Activated CD4-positive, alpha-beta T cell treated with anti-CD3 and anti-CD28 coated beads for 36 hours (primary cell): ENCODE measurements at places on chromosomes 4 and X. TPM values are rescaled to one million over a fixed set of nuclear protein-coding genes. Genes with fewer than 3 reads are reported as not detected.

DNA sequence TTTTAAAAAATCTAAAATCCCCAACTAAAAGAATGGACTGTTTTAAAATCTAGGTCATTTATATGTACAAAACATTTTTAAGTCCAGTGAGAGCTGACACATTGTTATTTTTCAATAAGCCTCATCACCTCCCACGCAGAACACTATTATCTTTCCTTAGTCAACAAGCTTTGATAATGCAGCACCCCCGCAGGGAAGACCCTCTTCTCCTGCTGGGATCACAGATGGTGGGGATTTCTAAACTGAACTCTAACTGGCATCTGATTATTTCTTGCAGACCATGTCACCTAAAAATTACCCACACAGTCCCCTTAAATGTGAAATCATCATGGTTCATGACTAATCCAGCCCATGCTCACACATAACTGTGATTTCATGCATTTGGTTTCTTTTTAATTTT, 11.6 kb downstream of the SYTL4 start:
- no peaks in the 10 kb centered on the region for H3K36me3 ChIP-seq
- no peak overlapping the region for H3K27ac ChIP-seq
- H3K4me1 ChIP-seq, result no peaks in the 10 kb centered on the region
- no peaks in the 10 kb centered on the region for H3K27me3 ChIP-seq

DNA sequence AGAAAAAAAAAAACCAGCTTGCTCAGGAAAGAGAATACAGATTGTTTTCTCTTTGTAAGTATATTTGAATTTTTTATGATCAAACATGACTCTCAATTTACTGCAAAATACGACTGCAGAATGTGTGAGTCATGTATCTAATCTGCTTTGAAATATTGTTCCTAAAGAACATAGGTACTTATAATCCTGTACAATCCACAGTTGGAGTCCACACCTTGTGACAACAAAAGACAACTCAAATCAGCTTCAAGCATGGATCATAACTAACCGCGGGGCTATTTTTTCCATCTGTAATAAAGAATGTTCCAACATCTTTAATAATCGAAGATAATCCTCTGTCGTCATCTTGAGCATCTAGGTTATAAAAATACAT, 77.8 kb upstream of the STIM2 start:
- H3K27me3 ChIP-seq, result no peaks in the 10 kb centered on the region
- H3K36me3 ChIP-seq, result no peaks in the 10 kb centered on the region
- no peak overlapping the region for H3K27ac ChIP-seq
- DNase-seq, result no peak

DNA sequence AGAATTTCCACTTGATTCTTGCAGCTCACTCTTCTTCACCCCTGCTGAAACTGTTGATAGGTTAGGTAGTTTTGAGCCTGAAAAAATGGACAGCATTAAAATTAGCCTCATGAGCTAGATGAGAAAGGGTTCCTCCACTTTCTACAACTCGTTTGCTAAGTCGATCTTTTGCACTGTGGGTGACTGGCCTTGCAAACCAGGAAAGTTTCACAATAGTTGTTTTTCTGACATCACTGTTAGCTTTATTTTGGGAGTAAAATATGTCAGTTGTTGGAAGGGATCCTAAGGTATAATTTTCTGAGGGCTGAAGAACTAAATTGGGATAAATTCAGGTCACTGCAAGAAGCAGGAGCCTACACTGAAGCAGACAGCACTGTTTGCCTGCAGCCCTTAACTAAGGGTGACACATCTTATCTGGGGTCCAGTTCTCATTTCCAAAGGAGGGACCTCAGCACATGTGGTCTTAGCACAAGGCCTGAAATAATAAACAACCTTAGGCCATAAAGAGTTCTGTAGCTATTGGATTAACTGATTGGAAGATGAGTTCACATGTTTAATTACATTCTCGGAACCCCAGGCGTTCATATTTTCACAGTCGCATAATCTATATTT, 29.1 kb downstream of the ANAPC4 start:
- H3K4me1 ChIP-seq, result no peaks in the 10 kb centered on the region
- H3K27ac ChIP-seq, result no peak overlapping the region
- peaks cover 37% of the 10 kb centered on the region for H3K36me3 ChIP-seq
- no peak overlapping the region for H3K4me3 ChIP-seq
- no peaks in the 10 kb centered on the region for H3K27me3 ChIP-seq

DNA sequence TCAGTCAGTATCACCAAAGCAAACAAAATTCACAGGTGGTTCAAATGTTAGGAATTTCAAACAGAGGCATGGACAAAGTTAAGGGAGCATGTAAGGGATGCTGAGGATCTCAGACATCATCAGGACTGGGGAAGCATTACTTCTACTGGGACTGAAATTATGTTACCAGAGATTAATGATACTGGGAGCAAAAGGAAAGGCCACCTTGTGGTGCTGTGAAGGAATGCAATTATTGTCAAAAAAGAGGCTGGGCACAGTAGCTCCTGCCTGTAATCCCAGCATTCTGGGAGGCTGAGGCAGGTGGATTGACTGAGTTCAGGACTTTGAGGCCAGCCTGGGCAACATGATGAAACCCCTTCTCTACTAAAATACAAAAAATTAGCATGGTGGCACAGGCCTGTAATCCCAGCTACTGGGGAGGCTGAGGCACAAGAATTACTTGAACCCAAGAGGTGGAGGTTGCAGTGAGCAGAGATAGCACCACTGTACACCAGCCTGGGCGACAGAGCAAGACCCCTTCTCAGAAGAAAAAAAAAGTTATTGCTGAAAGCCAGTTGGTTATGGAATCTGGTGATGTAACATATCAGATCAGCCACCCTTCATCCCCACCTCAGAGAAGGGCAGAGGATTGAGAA, 954.3 kb downstream of the PCDH7 start:
- no peaks in the 10 kb centered on the region for H3K36me3 ChIP-seq
- H3K27ac ChIP-seq, result no peak overlapping the region
- H3K27me3 ChIP-seq, result no peaks in the 10 kb centered on the region
- H3K4me3 ChIP-seq, result no peak overlapping the region
- H3K4me1 ChIP-seq, result no peaks in the 10 kb centered on the region

- H3K27me3 ChIP-seq, result no peaks in the 10 kb centered on the region
- DNase-seq, result no peak
- H3K27ac ChIP-seq, result no peak overlapping the region
- H3K36me3 ChIP-seq, result no peaks in the 10 kb centered on the region
These were observed 160.6 kb upstream of the STS start for GRCh38 chrX:6986915-6987314.

CCDC110 gene
- 0.40 TPM for total RNA-seq

TMEM144 gene
- total RNA-seq, result 0.32 TPM

CXorf65 gene
- 15.7 TPM for total RNA-seq

USP38 gene
- total RNA-seq, result 20.0 TPM
